ENCODE measurements at places on chromosomes 6 and 20. TPM values are rescaled to one million over a fixed set of nuclear protein-coding genes. Genes with fewer than 3 reads are reported as not detected.

DNA sequence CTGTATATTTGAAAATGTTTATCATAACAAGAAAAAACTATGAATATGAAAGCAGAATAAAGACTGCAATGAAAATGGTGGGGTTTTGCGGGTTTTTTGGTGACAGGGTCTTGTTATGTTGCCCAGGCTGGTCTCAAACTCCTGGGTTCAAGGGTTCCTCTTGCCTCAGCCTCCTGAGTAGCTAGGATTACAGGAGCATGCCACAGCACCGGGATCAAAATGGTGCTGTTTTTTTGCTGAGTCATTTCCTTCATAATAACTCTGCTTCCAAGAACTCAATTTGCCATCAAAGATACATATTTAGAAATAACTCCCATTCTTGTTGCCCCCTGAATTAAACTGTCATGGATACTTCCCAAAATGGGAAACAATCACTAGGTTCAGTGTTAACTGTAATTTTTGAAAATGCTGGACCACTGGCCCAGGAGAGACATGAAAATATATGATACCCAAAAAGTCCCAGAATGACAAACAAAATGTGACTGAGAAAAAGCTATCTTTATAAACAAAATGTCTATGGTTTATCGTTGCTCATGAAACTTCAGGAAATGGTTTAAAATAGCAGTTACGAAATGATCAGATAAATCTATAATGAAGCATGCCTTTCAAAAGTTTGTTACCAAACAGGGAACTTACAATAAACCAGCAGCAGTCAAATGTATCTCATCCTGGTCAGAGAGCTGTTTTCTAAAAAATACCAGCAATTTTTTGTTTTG, 32.2 kb downstream of the ILRUN start:
- DNase-seq = no peak

GRCh38 chr6:7260291-7261031, 52.5 kb downstream of the SSR1 start:
- DNase-seq = no peak

DNA sequence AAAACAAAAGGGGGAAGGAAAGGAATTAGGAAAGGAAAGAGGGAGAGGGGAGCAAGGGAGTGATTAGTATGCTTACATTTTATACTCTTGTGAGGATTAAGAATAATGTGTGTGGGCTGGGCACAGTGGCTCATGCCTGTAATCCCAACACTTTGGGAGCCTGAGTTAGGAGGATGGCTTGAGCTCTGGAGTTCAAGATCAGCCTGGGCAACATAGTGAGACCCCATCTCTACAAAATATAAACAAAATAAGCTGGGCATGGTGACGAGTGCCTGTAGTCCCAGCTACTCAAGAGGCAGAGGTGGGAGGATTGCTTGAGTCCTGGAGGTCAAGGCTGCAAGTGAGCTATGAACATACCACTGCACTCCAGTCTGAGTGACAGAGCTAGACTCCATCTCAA, 47.0 kb downstream of the SHLD1 start:
- DNase-seq = no peak

DNA sequence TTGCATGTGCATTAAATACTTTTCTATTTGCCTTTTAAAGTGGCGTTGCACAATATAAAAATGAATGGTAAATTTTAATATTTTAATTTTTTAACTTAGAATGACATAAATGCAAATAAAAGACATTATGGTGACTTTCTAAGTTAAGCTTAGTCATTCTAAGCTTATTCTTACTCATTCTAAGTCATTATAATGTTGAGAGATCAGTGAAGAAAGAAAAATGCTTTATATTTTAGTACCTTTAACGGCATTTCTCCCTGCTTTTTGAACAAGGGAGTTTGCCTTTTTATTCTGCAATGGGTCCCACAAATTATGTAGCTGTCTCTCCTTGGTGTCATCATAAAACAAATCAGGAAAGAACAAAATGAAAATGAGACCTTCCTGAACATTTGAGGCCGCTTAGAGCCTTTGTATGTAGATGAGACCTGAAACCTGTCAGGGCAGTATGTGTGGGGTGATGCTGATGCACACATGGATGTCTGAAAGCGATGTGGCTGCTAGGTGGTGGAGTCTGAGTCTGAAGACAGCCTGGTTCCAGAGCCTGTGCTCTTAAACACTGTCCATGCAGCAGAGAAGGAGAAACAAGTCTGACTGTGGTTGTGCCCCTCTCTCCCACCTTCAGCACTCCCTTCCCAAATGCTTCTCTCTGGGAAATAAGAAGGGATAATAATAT, 158.0 kb downstream of the PHF3 start:
- DNase-seq = no peak

The CD83 gene
- 5.0 TPM for polyA plus RNA-seq

The ZNF337 gene
- polyA plus RNA-seq = 3.9 TPM
